Daoy (cell line): ENCODE measurements at places on chromosomes 5 and 9.
A peak's percentile ranks its signal among the peaks of the same experiment; 100 is the strongest.

DNA sequence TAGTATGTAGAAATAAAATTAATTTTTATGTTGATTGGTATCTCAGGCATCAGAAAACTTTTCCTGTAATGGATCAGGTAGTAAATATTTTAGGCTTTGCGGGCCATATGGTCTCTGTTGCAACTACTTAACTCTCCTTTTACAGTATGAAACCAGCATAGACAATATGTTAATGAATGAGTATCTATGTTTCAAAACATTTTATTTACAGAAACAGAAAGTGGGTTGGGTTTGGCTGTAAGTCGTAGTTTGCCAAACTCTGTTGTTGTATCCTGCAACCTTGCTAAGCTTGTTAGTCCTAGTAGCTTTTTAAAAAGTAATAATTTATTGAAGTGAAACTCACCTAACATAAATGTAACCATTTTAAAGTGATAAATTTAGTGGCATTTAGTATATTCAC lies 132.1 kb downstream of the NR3C1 start:
- DNase-seq: no peak

GRCh38 chr9:115006660-115007059 lies 76.3 kb upstream of the TNFSF8 start:
- peak; percentile 84 for DNase-seq

DNA sequence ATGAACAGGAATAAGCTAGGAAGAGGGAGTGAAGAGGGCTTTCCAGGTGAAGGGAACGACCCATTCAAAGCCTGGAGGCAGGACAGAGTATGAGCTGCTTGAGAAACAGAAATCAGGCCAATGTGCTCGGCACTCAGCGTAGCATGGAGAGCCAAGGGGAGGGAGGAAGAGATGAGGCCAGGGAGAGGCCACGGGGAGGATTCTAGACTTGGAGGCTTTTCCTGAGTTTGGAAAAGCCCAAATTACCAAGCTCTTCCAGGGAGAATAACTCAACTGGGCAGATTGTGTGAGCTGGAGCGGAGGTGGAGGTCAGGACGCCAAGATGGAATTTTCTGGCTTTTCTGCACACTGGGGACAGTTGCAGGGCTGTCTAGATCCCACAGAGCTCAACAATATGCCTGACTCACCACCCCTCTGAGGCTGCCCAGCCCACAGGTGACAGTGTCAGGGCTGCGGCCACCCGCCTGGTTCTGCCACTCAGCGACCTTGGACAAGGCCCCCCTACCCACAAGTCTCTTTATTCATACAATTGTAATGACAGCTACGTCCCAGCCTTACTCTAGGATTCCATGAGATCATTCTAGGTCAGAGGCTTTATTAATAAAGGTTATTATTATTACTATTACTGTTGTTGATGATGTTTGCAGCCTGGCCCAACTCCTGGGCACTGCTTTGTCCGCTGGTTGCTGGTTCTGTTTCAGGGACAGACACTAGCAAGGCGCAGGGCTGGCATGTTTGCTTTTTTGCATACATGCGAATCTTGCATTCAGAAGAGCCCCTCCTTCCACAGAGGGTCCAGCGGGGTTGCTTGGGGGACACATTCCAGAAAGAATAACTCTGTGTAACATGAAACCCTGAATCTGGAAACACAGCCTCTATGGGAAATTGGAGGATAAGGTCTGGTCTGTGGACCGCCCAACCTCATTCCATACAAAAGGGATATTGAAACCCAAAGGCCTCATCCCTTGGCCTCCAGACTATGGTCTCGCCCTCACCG lies 9.4 kb upstream of the LMX1B start:
- no peak for DNase-seq

- DNase-seq: no peak
Observed at GRCh38 chr5:56862909-56863308, 46.5 kb upstream of the SETD9 start.

- DNase-seq: no peak
Observed at GRCh38 chr5:134151723-134152122, 25.0 kb downstream of the SKP1 start.

DNA sequence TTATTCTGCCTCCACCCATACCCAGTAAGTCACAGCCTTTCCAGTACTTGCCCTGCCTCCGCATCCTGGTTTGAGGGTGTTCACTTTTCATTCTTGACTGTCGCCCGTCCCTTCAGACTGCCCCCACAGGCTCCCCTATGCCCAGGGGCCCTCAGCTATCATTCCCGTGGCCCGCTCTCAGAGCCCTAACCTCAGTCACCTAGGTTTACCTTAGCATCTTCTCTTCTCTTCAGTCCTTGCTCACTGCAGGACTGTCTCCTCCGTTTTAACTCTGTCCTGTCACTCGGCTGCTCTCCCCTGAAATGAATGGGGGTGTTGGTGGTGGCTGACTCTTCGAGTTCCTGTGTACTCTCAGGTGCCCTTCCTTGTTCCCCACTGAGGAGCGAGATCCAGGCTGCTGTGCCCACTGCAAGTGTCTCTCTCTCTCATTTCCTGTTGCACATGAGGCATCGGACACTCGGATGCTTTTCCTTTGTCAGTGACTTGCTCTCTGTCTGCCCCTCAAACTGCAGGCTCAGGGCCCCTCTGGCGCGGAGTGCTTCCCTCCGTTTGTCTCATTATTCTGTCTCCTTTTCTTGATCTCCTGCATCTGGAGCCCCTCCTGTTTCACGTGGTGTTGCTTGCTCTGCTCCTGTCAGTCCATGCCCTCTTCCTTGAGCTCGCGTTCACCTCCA lies 89.8 kb downstream of the CACNA1B start:
- no peak for DNase-seq

DNA sequence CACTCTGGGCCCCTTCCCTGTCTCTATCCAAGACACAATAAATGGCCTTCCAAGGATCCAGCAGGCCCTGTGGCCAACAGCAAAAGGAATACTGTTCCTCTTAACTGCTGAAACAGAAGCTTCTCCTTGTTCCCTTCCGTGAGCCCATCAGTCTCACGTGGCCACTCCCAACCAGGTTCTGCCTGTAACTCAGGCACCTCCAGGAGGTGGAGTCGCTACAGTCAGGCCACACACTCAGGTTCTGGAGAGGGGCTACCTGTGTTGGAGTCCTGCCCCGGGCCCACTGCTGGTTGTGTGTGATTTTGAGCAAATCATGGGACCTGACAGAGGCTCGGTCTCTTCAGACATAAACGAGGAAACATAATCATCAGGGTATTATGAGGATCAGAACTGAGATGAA lies 10.3 kb downstream of the FAT2 start:
- no peak for DNase-seq

DNA sequence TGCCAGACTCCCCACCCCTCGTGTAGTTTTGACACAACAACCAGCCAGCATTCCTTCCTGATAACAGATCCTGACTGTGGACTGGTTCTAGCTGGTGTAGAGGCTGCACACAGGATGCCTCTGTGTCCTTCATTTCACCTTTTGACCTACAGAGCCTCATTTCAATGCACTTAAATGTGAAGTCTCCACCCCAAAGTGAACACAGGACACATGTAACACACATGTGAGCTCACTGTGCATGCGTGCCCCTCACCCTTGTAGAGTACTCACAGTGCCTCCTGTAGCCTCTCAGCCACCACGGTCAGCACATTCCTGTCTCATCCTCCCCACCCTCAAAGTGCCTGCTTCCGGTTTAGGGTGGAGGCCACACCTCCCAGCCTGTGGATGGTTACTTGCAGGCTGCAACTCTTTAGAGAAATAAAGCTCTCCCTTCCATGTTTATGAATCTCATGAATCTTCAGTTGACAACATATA lies 11.6 kb upstream of the NKD2 start:
- peak; percentile 39 for DNase-seq

- DNase-seq: peak; percentile 59
Observed at GRCh38 chr5:145484158-145484557, 351.0 kb downstream of the PRELID2 start.

DNA sequence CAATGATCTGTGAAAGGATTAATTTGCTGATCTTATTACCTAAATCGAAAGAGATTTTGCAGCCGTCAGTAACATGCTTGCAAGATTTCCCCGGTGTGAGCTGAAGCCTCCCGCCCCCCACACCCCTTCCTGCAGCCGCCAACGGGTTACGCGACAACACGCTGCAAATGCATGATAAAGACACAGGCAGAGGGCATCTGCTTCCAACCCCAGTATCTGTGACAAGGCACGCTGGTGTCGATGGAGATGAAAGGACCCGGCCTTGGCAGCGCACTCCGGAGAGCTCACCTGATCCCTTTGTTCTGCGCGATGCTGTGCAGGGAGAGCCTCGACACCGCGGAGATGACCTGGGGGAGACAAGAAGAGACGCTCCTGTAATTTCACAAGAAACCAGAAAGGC lies 122.9 kb upstream of the SARDH start:
- DNase-seq: no peak

DNA sequence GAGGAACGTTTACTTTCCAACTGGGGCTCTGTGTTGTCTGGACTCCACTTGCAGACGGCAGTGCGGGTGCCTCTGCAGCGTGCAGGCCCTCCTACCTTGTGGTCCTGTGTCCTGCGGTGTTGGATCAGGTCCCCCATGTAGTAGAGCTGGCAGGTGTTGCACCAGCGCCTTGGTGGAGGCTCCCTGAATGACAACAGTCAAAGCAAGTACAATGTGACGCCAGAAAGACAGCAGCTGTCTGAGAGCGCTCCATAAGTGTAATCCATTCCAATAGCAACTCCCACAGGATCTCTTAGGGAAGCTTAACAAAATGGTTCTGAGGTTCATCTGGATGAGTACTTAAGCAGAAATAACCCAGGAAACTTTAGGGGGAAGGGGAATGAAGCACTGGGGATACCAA lies 9.9 kb downstream of the BBLN start:
- DNase-seq: no peak

- no peak for DNase-seq
Observed at GRCh38 chr9:123883634-123884033, 46.3 kb downstream of the DENND1A start.

GRCh38 chr5:178453224-178453623 lies 137.0 kb downstream of the COL23A1 start:
- peak; percentile 97 for DNase-seq
